ENCODE measurements at places on chromosomes 6 and 20. TPM values are rescaled to one million over a fixed set of nuclear protein-coding genes. Genes with fewer than 3 reads are reported as not detected.

DNA sequence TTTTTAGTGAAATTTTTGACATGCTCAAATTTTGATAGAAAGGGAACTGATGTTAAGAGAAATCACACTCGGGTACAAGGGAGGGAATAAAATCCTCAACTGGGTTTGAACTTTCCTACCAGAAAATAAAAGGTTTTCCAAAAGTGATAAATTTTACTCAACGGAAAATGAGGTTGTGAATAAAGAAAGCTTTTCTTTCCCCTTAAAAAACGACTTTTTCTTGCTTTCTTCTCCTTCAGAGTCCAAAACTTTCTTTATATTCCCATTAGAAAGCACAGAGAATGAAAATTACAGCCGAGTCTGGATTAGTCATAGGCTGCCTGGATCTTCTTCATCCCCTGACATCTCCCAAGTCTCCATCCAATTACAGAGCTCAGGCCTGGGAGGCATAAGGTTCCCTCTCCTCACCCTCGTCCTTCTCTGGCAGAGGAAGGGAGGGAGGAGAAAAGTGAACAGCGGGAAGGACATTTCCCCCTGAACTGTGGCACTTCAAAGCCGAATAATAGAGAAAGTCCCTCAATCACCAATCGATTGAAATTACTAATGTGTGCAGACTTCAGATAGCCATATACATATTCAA is 28.1 kb upstream of the QKI start:
- DNase-seq = peak; percentile 73

The LY6G6C gene
- 0.50 TPM for polyA plus RNA-seq

DNA sequence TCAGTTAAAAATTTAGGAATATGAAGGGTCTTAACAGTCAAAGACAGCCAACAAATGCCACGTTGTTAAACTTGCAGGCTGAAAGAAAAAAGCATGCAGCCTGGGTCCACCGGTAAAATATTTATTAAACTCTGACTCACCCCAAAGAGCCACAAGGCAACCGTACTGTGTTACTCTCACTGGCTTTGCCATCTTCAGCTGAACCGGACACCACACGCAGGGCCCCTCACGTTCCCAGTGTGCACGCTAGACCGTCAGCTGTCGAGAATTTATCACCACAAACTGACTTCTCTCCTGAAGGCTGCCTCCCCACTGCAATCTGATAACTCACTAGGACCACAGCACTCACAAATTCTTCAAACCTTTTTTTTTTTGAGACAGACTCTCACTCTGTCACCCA is 30.7 kb downstream of the HUS1B start:
- DNase-seq = peak; percentile 68

DNA sequence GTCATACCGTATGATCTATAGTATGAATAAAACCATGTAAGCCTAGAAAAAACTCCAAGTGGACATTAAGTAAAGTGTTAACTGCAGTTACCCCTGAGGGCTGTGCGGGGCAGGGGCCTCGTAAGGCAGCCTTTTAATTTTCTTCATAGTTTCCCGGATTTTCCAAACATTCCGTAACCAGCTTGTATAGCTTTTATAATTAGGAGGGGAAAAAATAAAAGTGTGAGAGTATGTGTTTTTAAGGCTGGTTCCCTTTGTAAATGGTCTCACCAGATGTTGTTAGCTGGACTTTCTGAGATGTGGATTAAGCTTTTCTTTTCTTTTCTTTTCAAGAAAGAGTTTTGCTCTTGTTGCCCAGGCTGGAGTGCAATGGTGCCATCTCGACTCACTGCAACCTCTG is 7.0 kb downstream of the KIAA1755 start:
- DNase-seq = peak; percentile 69

Data from muscle of leg (tissue), 16 donors.